ENCODE measurements at places on chromosomes 7 and 10.

DNA sequence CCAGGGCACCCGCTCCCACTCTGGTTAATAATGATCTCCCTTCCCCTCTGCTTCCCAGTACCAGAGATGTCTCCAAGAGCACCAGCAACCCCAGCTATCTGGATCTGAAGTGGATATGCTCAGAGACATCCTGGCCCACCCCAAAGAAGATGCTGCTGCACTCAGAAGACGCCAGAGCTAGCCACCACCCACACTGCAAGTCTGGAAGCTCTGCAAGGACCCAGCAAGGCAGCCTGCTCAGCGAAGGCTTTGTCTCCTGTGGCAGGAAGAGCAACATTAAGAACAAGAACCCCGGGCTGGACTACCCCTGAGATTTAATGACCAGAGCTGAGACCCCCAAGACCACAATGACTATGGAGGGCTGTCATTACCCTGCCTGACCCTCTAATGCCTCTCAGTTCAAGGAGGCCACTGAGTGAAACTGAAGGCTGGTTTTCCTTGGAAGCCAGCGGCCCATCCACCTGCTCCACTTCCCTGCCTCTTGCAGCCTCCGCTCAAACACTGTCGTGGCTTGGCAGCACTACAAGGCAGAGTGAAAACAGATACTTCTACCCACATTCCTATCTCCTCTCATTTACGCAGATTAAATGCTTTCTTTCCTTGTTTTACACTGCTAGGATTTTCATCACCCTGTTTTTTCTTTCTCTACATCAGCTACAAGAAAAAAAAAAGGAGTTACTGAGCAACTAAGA lies 202.2 kb downstream of the SNX10 start:
- DNase-seq: no peak

DNA sequence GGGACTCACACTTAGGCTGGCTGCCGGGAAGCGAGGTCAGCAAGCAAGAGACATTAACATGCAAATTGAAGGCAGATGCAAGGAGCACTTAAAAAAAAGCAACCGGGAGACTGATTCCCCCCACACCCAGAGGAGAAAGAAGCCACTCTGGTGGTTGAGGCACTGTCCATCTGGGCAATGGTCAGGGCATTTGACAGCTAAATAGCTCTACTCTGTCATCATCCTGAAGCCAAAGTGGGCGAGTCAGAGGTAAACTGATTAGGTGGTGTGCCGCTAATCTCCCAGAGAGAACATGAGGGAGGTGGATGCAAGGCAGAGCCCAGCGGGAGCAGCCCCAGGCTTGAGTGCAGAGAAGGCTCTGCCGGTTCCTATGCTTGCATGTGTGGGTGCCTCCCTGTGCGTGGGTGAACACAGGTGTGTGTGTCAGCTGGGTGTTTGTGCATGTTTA lies 100.6 kb downstream of the PLXNA4 start:
- no peak for DNase-seq

- no peak for DNase-seq
These were observed 140.9 kb downstream of the AUTS2 start for GRCh38 chr7:69739190-69739589.

GRCh38 chr7:137687556-137688265 lies 159.1 kb downstream of the DGKI start:
- no peak for DNase-seq

DNA sequence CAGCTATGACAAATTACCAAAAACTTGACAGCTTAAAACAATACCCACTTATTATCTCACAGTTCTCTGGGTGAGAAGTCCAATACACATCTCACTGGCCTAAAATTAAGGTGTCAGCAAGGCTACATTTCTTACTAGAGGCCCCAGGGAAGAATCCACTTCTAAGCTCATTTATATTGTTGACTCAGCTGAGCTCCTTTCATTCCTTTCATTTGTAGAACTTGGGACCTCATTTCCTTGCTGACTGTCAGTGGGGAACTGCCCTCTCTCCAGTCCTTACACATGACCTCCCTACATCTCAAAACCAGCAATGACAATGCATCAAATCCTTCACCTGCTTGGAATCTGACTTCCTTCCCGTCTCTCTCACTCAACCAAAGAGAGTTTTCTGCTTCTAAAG lies 240.3 kb downstream of the IPMK start:
- no peak for DNase-seq

DNA sequence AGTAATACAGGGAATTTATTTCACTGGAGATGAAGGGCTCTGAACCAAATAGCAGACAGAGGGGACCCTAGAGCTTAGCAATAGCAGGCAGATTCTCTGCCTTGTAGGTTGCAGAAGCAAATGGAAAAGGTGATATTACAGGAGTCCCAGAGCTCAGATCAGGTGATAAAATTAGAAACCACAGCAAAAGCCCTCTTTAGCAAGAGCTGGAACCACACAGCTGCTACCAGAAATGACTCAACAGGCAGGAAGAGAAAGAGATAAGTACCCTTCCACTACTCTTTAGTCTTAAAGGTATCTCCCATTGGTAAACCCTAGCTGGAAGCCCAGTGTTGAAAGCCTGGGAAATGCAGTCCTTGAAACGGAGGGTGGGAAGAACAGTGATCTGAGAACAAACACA lies 535.6 kb upstream of the GHITM start:
- DNase-seq: no peak

DNA sequence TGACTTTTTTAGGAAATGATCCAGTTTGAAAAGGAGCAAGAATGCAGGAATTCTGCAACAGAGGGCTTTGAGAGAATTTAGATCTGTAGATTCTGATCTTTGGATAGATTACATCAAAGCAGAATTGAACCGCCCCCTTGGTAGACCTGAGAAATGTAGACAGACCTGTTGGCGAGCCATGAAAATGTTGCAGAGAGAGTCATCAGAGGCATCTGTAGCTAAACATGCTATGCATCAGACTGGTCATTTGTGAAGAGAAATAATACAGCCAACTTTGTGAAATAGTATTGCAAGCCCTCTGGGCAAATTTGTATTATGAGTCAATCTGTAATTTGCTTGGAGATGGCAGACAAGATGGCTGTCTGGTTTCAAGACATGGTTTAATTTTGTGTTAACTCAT lies 4.3 kb upstream of the C1GALT1 start:
- DNase-seq: no peak

- no peak for DNase-seq
These were observed 32.5 kb downstream of the PDE1C start for GRCh38 chr7:32037650-32038198.

DNA sequence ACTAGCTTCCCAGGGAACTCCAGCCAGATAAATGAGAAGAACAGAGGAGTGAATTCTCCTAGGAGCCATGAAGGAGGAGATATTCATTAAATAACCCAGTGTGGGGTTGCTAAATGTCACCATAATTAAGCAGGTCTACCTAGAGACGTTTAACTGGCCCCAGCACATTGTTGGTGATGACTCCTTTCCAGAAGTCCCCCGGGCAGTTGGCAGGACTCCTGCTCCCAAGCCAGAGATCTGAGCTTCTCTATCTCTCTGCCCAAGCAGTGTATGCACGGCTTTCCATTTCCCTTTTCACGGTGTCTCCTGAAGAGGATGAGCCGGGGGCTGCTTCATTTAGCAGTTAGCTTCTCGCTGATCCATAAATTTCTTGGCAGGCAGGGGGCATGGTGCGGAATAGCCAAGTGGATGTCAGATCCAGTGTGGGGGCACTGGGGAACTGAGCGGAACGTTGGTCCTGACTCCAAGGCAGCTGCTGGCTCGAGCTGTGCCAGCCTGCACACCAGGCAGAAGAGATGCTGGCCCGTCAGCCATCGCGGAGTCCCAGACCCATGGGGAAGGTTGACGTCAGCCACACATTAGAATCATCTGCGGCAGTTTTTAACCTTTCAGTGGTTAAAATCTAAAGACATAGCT lies 142.0 kb upstream of the NPY start:
- DNase-seq: no peak

DNA sequence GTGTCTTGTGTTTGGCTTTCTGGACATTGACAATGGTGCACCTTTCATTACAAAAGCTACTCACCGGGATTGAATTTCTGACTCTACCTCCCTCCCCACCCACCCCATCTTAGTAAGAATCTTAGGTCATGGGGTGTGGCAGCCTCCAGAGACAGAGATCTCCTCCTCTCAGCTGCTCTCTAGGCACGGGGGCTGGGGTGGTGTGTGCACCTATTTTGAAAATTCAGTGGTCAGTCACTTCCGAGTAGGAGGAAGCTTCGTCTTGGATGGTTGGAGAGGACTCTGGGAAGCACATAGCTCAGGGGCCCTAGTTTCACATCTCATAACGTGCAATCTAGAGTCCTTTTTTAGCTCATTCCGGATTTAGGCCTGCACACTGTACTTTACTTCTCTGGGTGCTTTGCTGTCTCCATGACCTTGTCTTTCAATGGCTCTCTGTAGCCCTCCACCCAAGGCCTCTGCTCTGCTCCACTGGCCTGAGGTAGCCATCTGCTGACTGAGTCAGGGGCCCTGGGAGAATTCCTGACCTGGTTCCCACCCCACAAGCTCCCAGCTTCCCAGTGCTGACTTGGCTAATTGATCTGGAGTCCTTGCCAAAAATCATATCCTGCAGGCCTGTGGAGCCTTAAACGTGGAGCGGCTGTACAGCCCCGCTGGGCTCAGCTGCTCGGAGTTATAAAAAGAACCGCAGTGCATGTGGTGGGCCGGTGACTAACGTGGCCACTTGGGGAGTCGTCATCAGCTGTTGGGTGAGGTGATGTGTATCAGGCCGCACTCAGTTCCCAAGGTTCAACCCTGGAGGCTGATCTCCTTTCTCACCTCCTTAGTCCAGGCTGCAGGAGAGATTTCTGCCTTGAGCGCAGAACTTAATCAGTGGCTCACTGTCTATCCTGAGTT lies 19.3 kb upstream of the ADAMTS14 start:
- no peak for DNase-seq

DNA sequence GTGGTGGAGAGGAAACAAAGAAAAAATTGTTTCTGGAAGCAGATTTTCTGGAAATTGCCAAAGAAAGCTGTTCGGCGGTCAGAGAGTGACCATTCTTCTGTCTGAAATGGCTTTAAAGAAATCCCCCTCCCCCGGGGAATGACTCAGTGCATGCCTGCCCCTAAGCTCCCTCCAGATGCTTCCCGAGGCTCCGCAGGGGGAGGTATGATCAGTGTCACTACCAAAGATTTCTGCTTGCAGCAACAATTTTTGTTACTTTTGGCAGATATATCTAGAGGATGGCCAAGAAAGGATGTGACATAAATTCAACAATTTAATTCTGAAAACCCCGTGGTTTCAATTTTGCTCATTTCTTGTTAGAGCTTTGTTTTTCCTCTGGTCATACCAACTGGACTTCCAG lies 163.9 kb downstream of the JCAD start:
- no peak for DNase-seq

GRCh38 chr10:63256009-63256773 lies 123.1 kb downstream of the NRBF2 start:
- no peak for DNase-seq

- DNase-seq: no peak
These were observed 18.7 kb downstream of the MGAM2 start for GRCh38 chr7:142130267-142130666.

DNA sequence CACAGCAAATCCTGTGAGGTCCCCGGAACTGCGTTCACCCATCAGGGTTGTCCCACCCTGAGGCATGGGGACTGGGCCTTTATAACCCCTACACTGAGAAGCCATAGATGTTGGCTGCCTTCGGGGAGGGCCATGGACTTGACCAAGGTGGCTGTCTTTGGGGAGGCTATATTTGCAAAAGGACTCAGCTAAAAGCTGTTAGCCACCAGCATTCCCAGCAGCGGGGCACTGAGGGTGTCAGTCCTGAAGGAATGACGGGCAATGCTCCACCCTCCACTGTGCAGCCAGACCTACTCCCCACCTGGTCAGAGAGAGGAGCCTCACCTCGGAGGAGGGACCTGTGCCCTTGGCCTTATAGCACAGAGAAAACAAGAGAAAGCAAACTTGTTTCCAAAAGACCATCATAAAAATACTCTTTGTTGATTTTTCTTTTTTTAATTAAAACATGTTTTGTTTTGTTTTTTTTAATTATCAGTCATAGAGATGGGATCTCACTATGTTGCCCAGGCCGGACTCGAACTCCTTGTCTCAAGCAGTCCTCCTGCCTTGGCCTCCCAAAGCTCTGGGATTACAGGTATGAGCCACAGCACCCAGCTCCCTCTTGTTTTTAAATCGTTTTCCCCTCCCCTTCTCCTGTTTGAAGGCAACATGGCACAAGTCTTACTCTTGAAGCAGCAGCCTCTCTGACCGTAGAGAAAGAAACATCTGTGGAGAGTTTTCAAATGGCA lies 26.7 kb upstream of the CUX1 start:
- no peak for DNase-seq

- no peak for DNase-seq
These were observed 236.3 kb upstream of the HABP2 start for GRCh38 chr10:113316506-113316905.

DNA sequence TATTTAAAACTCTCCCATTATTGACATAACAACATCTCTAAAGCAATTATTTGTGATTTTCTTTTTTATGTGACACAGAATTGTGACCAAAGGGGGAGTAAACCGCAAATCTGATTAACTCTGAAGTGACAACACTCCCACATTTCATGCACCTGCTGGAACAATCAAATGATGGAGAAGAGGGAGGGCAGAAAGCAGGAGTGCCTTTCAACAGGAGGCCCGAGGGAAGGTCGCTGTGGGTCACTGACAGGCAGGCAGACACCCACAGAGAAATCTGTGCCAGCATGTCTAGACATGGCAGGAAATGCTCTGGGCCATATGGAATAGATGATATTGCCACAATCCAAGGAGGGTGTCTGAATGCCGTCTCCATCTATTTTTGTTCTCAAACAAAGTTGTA lies 247.3 kb downstream of the DOCK4 start:
- DNase-seq: no peak

DNA sequence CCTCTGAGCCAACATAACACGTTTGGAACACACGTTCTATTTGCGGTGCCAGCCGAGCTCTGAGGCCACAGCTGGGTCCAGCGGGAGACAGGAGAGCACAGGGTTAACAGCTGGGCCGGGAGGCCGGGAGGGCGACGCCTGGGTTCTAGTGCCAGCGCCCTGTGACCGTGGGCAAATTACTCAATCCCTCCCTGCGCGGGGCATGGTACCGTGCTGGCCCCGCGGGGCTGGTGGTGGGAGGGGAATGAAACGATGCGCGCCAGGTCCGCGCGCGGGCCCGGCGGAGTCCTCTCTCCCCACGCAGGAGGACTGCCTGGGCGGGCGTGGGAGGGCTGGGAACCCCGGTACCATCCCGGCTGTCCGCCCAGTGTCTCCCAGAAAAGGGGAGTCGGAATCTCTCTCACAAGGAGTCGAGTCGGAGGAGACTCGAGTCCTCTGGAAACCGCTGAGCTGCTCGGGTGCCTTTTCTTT lies 30.4 kb downstream of the LEP start:
- no peak for DNase-seq

Data from stimulated activated CD4-positive, alpha-beta T cell treated with anti-CD3 and anti-CD28 coated beads, Interleukin-1b, Interleukin-23, amount 100 ng/mL, for 1 hour (primary cell).